ENCODE measurements at places on chromosomes 2 and 18.

DNA sequence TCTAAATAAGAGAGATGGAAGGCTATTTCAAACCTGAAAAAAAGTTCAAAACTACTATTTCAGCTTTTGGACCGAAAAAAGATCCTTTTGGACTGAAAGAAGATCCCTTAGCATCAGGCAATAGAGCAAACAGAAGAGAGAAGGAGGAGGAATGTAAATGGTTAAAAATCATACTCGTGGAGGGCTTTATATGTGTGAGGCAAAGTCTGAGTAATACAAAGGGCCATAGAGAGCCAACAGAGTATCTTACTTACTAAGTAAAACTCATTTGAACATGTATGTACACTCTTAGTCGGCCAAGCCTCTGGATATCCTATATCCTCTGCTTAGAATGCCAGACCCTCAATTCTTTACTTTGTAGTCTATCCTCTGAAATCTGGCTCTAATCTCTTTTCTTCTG lies 55.7 kb downstream of the ITSN2 start:
- DNase-seq: no peak

- DNase-seq: no peak
These were observed 57.5 kb downstream of the DTNB start for GRCh38 chr2:25615920-25616319.

DNA sequence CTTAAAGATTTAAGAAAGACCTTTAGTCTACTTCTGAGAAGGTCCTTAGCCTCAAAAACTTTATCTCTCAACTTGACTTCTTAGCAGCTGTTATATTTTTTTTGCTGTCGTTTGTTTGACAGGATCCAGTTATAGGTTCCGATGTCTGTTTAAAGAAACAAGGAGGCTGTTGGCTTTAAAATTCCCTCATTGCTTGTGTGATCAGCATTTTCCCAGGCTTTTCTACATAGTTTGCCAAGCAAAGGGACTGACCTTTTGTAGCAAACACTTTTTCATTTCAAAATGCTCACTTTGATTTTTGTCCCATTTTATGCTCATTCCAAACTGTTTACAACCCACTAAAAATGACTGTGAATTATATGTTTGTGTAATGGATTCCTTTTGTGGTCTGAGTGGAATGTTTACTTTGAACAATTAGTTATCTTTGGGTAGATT lies 394.9 kb downstream of the ARHGAP15 start:
- peak; percentile 70 for DNase-seq

- no peak for DNase-seq
These were observed 265.8 kb upstream of the CYRIA start for GRCh38 chr2:16931441-16931840.

DNA sequence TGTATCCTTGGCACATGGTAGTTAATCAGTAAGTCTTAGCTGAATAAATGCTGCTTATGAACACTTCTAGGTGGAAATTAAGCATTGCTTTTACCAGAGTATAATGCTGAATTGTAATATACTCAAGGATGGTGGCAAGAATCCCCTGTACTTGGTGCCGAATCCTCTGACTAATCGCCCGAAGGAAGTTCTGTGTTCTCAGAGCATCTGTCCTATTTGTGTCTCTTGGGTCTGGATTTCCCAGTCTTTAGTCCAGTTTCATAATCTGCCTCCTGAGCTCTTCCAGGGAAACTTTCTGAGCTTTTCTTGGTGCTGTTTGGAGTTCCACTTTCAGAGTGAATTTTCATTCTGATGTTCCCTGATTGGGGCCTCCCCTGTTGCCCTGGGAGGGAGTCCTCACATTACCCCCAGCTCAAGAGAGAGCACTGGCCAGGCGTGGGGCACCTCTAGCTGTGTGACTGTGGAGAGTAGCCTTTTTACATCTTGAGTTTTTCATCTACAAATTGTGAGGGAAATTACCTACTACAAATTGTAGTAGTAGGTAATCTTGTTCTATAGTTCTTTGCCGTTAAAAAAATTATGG lies 144.9 kb downstream of the LTBP1 start:
- no peak for DNase-seq

DNA sequence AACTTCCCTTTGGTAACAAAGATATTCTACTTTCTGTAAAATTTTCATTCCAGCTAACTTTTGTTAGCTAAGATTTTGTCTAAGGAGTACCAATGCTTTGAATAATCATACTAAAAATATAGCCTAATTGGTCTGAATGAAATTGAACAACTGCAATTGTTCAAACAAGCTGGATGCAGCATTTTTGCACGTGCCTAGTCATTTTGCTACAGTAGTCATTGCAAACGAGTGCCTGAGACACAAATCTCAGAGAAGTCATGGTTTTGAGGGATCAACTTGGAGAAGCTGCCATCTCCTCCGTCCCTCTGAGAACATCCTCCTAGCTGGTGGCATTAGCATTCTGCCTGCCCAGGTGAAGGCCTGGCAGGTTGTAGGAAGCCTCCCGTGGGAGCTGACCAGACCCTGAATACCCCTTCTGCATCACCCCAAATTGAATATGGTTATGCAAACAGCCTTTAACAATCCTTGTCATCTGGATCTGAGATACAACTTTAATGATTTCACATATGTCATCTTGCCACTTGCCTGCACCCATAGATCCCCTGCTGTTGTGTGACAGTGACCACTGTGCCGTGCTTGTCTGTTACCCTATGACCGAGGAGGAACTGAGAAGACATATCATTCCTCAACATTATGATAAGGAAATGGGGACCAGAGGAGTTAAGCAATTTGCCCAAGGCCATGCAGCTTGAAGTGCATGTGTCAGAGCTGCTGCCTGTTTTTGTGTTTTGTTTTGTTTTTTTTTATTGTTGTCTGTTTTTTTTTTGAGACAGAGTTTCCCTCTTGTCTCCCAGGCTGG lies 29.1 kb upstream of the MGAT4A start:
- DNase-seq: no peak

DNA sequence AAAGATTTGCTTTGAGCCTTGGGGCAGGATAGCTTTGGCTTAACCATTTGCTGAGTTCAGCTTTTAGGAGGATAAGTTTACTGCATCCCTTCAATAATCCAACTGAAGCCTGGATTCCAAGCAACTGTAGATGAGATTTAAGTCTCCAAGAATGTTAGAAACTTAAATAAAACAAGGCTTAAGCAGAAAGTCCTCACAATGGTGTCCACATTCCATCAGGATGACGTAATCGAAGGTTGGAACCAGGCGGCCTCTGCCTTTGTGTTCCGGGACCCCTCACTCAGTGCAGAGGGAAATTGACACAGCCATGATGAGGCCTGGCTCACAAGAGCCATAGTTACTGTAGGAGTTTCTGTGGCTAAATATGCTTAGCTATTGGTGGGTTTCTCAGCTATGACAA lies 260.4 kb downstream of the LPIN1 start:
- peak; percentile 76 for DNase-seq

- no peak for DNase-seq
These were observed 140.3 kb downstream of the NDUFA10 start for GRCh38 chr2:239884875-239885274.

- peak; percentile 96 for DNase-seq
These were observed 5.0 kb downstream of the ACTR2 start for GRCh38 chr2:65232636-65233035.

DNA sequence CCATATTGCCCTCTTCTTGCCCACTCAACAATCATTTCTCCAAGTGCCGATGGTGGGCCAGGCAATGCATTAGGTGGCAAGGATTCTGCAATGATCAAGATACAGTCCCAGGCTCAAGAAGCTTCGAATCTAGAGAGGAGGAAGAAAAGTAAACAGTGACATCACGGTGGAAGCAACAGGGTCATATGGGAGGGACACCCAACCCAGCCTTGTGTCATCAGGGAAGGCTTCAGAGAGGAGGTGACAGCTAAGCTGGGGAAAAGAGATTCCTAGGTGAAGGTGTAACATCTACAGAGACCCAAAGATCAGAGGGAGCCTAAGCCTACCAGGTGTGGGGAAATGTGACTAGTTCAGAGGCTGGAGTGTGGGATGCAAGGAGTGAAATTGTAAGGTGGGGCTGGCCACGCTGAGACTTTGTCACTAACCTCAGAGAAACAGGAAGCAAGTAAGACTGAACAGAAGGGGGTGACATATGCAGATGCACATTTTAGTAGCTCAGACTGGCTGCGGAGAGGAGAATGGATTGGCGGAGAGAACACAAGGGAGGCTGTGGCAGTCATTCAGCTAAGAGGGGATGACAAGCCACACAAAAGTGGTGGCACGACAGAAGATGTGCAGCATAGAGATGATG lies 104.9 kb downstream of the ANKRD44 start:
- no peak for DNase-seq

DNA sequence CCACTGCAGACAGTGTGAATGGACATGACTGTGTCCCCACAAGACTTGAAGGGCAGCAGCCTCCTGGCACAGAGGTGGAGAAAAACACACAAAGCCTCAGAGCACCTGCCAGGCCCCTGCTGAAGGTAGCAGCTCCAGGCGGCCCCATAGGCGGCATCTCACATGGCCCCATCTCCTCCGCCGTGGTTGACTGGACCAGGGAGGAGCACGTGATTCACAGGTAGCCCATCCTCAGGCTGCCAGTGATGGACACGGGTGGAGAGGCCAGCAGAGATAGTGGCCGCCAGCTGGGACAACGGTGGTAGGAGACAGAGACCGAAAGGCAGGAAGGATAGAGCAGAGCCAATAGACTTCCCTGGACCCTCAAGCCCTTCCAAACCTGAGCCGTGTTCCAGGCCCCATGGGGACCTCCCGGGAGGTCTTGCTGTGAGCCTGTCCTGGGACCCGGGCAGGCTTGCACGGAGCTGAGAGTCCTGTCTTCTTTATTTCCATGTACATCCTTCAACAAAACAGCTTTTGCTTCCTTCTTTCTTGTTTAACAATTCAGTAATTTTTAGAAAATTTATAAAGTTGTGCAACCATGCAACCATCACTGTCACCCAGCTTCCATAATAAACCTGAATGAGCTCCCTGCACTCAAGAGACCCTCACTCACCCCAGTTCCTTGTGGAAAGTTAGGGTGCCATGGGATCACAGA lies 26.9 kb downstream of the GPR55 start:
- no peak for DNase-seq

GRCh38 chr2:126990200-126990599 lies 91.5 kb downstream of the TEX51 start:
- no peak for DNase-seq

DNA sequence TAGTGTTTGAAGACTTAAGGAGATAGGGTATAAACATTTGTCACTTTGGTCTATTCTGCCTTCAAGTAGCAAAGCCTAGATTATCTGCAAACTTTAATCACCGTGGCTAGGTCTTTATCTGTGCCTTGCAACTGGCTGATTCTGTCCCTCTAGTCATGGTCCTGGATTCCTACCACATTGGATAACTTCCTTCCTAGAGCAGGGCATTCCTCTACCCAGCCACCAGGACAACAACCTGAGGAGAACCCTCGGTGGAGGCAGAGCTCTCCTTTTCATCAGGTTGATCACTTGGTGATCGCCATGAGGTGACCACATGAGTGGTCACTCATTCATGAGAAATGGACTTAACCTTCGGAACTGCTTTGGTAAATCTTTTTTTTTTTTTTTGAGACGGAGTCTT lies 25.3 kb upstream of the PTPRM start:
- no peak for DNase-seq

DNA sequence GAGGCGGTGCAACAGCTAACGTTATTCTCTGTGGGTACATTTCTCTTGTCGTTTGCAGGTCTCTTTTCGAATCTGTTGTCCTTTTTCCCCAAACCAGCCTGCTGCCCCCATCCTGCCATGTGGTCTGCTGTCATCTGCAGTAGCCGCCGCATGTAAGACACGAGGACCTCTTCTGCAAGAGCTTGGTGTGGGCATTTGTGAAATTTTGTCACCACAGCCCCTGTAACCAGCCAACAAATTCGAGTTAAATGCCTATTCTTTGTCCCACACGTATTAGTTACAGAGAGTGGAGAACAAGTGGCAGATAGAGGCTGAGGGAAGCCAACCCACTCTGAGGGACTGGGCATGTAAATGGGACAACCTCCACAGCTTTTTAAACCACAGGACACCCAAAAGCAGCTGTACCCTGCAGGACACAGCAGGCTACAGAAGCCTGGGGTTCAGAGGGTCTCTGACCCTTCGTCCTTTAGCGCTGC lies 35.0 kb downstream of the ITGA6 start:
- DNase-seq: no peak

GRCh38 chr2:187545238-187545751 lies 8.9 kb downstream of the TFPI start:
- no peak for DNase-seq

- DNase-seq: peak; percentile 25
These were observed 42.3 kb upstream of the FAM136A start for GRCh38 chr2:70344195-70344594.

DNA sequence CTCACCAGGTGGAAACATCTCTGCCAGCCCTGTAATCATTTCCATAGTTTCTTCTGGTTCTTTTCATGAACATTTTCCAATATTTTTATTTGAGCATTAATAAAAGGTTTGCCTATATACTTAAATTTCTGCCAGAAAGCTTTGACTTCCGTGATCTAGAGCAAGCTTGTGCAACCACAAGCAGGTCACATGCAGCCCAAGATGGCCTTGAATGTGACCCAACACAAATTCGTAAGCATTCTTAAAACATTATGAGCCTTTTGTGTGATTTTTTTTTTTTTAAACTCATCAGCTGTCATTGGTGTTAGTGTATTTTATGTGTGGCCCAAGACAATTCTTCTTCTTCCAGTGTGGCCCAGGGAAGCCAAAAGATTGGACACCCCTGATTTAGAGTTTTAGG lies 51.6 kb downstream of the NEDD4L start:
- no peak for DNase-seq

DNA sequence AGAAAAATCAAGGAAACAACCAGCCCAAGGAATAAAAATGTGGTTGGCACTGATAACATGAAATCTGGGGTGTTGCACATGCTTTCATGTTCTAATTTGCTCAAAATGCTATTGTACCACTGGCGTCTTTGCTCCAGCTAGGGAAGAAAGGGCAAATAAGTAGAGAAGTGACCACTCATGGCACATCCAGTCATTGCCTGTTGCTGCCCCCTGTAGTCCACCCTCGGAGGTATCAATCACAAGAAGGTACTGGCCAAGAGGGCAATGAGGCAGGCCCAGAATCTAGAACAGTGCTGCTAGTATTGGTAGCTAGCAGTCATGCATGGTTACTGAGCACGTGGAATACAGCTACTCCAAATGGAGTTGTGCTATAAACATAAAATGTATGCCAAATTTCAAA lies 213.4 kb downstream of the CDCA7 start:
- DNase-seq: no peak

GRCh38 chr2:126368758-126369157 lies 287.2 kb upstream of the GYPC start:
- no peak for DNase-seq

DNA sequence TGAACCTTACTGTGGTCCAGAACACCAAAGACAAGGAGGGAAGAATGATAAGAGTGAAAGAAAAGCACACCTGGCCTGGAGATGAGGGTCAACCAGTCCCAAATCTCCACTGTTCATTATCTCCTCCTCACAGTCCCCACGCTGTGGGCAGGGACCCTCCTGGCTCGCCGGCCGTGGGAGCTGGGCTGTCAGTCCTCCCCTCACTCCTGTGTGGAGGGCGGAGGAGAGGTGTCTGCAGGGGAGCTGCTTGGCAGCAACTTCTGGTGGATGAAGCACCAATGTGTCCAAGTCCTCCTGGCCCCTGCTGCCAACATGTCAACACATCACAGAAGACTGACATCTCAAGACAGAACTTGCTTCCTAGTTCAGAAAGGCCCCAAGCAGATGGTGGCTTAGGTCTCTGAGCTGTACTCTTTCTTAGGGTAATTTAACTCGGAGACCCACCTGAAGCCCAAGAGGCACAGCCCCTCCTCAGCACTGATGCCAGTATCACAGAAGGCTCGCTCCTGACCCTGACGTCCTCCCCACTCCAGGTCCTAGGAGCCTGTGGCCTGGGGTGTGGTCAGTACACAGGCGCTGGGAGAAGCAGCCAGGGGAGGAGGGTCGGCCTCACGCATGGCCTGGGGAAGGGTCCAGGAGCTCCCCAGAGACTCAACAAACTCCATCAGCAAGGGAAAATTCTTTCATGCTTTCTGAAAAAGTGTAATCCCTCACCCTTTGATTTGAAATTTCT lies 54.5 kb downstream of the PARD6G start:
- no peak for DNase-seq
